ENCODE measurements at places on chromosomes 12 and 14. TPM values are rescaled to one million over a fixed set of nuclear protein-coding genes. Genes with fewer than 3 reads are reported as not detected.

- no peak for DNase-seq
Observed at GRCh38 chr12:85825746-85826145, 10.5 kb downstream of the RASSF9 start.

- no peak for DNase-seq
Observed at GRCh38 chr14:104579507-104579906, at the start of gene C14orf180. TSS of gene C14orf180 (plus strand) at chr14:104579764. CDS start at chr14:104586431, 6,667 bp downstream.

DNA sequence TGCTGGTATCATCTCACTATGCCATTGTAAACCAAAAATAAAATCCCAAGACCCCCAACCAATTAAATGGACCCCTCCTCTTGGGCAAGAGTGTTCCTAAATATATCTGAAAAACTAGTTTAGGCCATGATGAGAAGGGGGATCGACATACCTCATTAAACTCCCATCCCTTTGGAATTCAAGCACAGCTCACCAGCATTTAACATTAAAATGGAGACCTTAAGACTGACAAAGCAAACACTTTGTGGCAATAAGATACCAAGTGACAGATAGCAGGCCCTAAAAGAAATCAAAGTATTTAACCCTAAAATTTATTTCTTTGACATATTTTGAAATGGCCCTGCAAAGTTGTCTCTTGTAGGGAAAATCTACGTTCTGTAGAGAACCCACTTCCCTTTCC lies 387.9 kb downstream of the KCNH5 start:
- DNase-seq, result no peak

GRCh38 chr12:94230357-94230905 lies 82.1 kb downstream of the PLXNC1 start:
- DNase-seq, result no peak

DNA sequence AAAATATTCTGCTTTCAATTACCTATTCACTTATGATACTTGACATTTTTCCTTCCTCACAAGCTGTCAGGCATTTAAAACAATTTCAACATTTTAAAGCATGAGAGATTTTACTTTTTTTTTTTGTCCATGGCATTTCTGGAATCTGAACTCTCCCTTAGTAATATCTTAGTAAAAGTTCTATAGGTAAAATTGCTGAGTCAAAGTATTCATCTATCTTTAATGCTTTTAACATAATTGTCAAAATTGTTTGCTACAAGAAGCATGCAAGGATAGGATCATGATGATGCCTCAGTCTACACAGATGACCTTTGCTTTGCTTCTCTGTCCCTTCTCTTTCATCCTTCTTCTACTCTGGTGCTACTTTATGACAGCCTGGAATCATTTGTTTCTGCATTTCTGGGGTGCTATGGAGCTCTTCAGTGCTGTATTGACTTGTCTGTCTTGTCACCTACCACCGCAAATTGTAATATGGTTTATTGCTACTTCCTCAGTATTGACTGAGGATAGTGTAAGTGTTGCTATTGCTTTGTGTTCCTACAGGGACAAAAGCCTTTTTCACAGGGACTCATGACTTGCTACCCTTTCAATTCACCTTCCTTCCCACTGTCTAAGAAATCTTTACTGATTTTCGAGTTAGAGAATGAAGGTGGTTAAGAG lies 589.8 kb upstream of the ATP2B1 start:
- DNase-seq, result no peak

DNA sequence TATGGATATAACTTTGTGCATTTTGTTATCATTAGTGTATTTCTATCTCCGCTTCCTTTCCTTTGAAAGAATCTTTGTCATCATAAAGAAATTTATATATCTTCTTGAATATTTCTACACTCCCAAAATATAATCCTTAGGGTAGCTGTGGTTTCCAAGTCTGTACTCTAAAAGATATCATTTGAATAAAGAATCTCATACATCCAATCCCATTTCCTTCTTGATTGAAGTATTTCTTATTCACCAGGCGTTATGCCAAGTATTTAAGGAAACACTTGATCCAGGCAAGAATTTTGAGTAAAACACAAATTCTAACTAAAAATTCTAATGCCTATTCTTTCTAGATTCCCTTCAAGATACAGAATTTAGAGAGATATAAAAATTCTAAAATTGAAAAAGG lies 821.8 kb downstream of the GALC start:
- DNase-seq, result no peak

FBXL14 gene
- total RNA-seq, result 10.0 TPM

GRCh38 chr12:89162589-89163261 lies 189.6 kb downstream of the DUSP6 start:
- no peak for DNase-seq

- DNase-seq, result no peak
Observed at GRCh38 chr12:65608319-65608916, 215.9 kb upstream of the HMGA2 start.

- no peak for DNase-seq
Observed at GRCh38 chr14:68181519-68182326, 362.1 kb downstream of the RAD51B start.

DNA sequence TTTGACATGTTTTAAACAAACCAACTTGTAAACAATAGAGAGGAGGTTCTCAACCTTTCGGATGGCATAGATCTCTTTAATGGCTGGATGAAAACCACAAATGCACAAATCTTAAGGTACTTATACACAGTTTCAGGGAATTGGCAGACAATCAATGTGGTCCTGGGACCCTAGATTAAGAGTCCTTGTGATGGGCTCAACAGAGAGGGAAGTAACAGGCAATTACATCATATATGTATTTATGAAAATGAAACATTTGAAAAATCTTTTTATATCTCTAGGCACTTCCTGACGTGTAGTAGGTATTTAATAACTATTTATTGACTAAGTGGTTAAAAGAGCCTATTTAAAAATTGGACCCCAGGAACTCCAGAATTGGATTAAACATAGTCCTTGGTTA lies 897 bp downstream of the ACTR10 start:
- no peak for DNase-seq

KNTC1 gene
- total RNA-seq, result 76.5 TPM

GRCh38 chr12:31527083-31527482 lies 63.9 kb downstream of the DENND5B start:
- DNase-seq, result no peak
